ENCODE measurements at places on chromosomes 13 and 19.

GRCh38 chr13:67763984-67764383 is 533.8 kb upstream of the PCDH9 start:
- no peak for DNase-seq

DNA sequence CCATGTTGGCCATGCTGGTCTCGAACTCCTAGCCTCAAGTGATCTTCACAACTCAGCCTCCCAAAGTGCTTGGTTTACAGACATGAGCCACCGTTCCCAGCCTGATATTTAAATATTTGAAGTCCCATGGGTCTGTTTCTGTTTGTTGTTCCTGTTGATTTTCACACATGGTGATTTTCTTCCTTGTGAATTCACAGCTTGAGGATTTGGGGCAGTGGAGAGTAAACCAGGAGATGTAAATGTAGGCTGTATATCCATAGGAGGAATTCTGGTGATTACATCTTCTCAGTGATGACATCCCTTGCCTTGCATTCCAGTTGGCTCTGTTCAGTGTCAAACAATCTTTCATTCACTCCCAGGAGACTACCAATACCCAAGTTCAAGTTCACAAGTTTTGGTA is 471.9 kb downstream of the KCTD12 start:
- no peak for DNase-seq

DNA sequence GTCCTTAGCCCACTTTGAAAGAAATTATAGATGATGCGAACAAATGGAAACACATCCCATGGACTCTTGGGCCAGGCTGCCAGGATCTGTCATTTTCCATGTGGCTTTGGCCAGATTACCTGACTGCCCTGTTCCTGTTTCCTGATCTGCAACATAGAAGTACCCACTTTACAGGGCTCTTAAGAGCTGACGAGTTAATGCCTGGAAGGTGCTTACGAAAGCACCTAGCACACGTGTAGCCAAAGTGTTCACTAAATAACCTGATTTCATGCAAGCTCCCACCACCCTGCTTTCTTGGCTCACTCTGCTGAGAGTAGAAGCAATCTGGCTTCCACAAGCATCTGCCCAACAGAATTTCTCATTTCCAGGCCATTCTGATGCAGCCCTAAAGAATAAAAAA is 575.2 kb downstream of the MYO16 start:
- no peak for DNase-seq

- DNase-seq = no peak
Measured at GRCh38 chr19:29928831-29929230, 13.2 kb upstream of the URI1 start.

- DNase-seq = no peak
Measured at GRCh38 chr19:33274663-33275558, 27.4 kb downstream of the CEBPA start.

All from sigmoid colon (tissue), 7 donors.